Activated B cell treated with CpG ODN at 0.5 μM for 24 hours (primary cell): ENCODE measurements at places on chromosomes 5 and 9.

GRCh38 chr5:34959323-34959722 lies 30.0 kb downstream of the DNAJC21 start:
- DNase-seq: no peak

- no peak for DNase-seq
Measured at GRCh38 chr9:129038109-129038852, 1.9 kb downstream of the MIGA2 start.

DNA sequence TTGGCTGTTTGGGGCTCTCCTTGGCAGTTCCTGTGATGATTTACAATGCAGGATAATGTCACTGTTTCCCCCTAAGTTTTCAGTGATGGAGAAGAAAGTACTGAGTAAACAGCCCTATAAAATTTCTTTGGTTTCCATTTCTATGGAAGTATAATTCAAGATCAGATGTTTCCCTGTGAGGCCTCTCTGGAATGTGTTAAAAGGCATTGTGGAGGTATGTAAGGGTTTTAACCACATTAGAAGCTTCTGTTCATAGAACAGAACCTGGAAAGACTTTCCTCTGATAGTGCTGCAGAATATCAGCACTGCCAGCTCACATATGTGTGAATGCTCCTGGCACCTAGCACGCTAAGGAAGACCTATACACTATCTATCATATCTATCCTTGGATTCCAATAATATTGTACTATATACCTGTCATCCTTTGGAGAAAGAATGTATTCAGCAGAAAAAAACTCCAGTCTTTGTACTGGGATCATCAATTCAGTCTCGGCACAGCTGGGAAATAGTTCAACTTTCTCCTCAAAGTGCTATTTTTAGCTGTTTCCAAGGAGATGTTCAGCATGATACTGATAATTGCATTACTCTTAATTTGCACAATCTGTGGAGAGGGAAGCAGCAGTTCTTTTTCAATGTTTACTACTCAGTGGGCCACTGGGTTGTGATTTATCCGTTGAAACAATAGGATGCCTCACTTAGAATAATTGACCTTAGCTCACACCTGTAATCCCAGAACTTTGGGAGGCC lies 21.9 kb downstream of the TTC1 start:
- no peak for DNase-seq

DNA sequence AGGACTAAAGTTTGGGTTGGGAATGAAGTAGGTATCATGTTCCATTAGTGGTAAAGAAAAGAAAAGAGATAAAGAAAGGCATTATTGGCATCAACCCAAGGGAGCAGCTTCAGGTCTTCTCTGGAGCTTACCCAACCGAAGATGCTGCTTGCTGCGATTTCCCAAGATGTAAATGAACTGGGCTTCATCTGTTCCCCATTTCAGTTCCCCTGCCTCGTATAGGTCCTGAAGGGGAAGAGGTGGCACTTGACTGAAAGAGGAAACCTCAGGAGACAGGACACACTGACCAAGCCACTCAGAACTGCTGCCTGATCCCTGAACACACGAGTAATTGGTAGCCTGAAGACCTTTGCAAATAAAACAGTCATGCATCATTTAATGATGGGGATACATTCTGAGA lies 24.6 kb downstream of the ANXA6 start:
- no peak for DNase-seq

DNA sequence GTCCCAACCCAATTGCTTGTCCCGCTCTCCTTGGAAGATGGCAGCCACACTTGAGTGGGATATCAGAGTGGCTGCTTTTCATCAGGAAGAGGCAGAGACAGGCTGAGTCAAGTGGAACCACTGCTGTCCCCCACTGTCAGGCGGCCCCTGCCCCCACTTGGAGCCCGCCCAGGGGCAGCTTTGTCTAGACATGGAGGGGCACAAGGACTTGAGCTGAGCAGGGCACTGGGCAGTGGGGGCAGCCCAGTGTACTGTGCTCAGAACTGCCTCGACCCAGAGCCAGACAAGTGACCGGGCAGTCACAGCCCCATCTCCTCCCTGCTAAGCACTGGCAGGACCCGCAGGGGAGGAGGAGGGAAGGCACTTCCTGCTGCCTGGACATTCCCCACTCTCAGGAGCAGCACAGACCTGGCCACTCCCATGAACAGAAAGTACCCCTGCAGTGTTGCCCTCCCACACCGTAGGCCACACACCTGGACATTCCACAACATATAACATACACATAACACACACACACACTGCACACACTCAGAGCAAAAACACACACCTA lies 91.0 kb downstream of the MRPL36 start:
- no peak for DNase-seq

DNA sequence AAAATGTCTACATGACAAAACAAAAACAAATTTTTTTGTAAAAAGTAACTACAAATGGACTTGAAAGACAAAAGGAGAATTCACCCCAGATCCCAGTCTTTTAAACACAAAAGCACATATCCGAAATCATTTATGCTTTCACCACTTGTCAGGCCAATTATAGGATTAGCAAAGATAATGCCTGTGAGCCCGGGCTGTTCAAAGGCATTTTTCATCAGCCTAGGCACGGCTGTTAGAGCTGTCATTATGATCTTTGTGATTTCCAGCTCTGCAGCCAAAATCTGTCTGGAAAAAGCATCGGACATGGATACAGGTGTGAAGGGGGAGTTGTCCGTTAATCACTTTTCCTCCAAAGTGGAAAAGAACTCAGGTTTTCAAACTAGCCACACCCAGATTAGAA lies 23.6 kb upstream of the RAB14 start:
- DNase-seq: no peak

DNA sequence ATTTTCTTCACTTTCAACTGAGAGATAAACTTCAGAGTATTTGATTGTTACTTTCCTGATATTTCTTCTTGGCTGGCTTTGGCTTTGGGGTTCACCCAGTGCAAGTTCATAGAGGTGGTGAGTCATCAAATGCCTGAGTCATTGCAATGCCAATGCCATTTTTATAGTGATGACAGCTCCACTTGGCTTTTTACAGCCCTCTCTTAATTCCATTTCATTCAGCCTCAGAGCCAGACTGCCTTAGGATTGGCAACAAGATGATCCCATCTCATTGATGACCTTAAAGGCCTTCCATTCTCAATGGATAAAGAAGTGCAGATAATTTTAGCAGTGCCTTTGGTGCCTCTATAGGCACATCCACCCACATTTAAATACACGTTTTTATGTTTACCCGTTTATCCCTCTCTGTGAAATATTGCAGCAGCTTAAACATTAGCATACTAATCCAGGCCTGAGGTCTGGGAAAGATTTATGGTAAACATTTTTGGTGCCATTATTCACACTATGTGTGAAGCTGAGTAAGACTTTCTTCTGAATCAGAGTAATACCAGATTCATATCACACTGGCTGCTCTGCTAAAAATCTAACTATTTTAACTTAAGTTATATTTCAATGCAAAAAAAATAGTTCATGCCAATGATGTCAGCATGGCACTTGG lies 88.9 kb upstream of the TYRP1 start:
- no peak for DNase-seq

DNA sequence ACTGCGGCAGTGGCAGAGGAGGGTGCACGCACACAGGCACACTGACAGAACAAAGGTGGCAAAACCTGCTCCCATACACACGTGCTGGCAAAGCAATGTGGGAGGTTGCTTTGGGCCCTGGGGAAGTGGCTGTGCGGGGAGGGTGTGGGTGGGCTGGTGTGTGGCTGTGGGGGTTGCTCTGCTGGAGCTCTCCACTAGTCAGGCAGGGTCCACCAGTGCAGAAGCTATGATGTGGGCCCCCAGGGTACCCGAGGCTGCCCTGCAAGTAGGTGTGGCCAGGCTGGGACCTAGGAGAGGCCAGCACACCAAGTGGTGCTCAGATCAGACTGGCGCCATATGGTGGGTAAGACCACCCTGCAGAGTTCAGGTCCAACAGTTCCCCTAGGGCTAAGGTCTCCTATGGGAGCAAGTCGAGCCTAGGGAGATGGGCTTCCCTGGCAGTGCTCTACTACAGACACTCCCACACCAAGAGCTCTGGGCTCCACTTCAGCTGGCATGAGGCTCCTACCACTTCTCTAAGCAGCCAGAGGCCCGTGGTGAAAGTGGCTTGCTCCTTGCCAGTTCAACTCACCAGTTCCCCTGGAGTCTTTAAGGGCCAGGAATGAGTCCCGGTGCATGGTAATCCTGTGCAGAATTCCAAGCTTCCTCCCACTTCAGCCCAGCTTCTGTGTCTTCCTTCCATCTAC lies 46.2 kb upstream of the IFNE start:
- no peak for DNase-seq

DNA sequence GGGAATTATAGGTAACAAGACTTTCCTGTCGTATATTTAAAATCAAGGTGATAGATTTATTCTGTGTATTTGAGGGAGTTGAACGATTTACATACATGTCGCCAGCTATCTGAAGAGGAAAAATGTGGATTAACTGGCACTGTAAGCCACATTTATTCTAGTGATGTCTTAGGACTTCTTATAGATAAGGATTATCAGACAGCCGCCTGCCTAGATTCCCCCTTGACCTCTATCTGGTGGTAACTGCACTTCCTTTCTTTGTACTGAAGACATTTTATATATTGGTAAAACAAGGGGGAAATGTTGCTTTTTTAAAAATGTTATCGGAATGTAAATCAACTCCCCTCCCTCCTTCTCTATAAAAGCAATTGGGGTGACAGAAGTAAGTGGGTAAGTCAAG lies 39.3 kb upstream of the F2RL2 start:
- no peak for DNase-seq

- no peak for DNase-seq
Measured at GRCh38 chr5:55030676-55031369, 6.8 kb downstream of the GZMK start.

DNA sequence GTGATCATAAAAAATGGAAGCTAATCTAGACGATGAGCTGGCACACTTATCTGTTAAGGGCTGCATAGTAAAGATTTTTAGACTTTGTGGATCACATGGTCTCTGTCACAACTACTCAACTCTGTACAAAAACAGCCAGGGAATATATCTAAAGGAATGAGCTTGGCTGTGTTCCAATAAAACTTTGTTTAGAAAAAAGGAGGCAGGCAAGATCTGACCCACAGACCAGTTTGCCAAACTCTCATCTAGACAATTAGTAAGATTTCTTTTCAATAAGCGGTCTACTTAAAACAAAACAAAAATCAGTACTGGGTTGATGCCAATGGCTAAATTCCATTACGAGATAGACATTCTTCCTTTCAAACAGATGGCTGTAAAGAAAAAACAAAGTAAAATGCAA lies 53.0 kb upstream of the RETREG1 start:
- no peak for DNase-seq

DNA sequence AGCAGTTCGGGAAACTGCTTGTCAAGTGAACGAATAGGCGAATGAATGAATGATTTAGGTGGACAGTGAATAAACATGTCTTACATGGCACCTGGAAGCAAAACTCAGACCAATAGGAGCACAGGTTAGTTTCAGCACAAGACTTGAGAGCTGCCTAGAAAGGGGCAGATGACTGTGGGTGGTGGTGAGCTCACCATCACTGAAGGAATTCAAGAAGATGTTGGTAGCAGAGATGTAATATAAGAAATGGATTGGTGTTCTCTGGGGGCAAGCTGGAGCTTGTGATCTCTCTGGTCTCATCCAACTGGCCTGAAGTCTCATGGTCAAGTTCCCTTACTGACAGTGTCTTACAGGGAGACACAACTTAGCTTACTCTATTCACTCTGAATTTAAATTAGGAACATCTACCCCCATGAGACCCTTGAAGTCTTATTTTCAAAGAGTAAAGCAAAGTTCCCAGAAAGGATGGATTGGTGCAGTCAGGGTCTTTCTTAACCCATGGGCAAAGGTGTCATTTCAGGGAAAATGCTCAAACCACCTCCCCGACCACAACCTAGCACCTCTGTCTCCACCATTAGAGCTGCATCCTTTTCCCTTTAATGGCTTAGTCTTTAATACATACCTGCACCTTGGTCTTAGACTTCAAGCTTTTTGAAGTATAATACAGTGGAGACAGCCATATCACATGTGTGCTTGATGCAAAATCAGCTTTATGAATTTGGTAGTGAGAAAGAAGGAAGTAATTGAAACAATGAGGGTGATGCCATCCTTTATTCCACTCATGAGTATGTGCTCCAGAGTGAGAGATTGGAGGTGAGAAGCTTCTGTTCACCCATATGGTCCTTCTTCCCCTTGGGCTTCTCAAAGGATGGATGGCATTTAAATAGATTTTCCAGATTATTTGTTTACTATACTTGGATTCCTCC lies 5.1 kb downstream of the LCP2 start:
- DNase-seq: no peak

DNA sequence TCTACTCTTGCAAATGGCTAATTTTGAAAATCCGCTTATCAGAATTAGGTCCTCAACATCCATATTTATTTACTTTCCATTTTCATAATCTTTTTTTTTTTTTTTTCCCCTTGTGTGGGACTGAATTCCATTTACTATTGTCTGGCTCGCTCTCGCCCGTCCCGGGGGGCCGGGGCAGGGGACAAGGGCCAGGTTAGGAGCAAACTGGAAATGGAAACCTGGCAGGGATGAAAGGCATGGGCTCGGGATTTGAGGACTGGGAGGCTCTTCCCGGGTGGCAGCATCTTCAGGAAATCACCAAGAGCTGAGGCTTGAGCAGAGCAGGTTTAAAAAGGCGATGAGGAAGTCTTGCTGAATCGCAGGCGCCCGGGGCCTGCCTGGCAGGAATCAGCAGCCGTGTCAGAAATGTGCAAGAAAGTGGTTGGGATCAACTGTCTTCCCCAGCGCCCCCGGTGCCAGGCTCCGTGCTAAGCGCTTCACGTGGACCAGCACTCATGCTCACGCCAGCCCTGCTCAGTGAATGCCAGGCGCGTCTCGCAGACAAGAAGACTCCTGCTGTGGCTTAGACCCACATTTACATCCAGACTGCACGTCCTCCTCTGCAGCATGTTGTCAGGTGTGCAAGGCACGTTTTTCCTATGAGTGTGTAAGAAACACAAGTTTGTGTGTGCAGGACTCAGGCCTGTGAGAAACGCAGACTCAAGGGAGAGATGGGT lies 66.3 kb upstream of the UNC5A start:
- DNase-seq: no peak
